ENCODE measurements at places on chromosomes 1 and 21. TPM values are rescaled to one million over a fixed set of nuclear protein-coding genes. Genes with fewer than 3 reads are reported as not detected.

Gene FMO5
- total RNA-seq: 0.09 TPM

DNA sequence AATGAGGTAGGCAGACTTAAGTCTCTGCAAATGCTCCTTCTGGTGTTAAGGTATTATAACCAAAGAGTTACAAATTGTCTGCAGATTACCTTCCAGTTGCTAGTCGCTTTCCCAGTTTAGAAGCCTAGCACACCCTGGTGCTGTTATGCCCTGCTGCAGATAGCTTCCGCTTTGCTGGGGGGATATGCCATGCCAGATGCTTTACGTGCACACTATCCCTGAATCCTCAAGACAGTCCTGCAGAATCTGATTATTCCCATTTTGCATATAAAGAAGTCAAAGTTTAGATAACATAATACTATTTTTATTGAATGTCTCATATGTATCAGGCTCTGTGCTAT is 166.5 kb downstream of the DHRS3 start:
- no peak for DNase-seq

DNA sequence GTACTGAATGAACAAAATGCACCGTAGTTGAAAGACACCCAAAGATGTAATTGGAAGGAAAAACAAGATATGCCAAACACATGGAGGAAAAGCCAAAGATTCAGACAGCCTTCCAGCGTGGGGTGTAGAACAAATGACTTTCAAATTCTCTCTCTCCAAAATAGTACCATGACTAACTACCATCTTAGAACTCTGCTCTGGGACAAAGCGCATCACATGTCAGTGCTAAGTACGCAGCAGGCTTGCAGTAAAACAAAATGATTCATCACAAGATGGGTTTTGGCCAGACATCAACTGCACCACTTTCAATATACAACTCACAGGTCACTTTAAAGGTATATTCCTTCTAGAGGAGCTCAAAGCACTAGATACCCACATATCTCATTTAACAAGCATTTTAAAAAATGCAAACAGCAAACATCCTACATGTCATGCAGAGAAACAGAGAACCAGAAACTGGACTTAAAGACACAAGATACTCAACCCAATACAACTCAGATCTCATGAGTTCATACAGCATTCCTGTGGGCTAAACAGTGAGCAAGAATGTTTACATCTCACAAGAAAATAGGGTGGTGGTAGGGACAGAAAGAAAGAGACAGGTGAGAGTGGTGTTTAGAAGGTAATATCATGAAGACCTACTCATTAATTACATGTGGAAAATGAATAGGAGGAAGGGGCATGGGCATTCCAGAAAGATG is 75.7 kb downstream of the BCAR3 start:
- DNase-seq: no peak

Gene NT5C1A
- 0.74 TPM for total RNA-seq

Gene NUAK2
- 0.41 TPM for total RNA-seq

DNA sequence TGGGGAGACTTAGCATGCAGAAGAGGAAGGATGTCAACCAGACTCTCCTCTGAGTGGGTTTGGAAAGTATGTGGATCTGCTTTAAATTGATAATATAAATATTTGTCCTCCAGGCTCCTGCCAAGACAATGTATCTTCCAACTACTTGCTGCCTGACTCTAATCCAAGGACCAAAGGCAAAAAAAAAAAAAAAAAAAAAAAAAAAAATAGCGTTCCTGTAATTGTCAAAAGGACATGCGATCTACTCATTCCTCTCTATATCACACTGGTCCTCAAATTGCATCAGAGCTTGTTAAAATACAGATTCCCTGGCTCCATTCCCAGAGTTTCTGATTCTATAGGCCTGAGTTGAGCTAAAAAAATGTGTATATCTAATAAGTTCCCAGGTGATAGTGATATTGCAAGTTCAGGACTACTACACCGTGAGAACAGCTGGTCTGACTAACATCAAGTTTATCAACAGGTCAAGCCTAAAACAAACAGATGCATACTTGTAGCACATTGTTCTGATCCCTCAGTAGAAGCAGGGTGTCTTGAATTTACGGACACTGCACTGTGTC is 141.3 kb downstream of the TNR start:
- DNase-seq: no peak

Gene C1orf94
- not detected for total RNA-seq

Gene TMEM269
- 0.16 TPM for total RNA-seq

- no peak for DNase-seq
Observed at GRCh38 chr1:225977937-225978748, 21.0 kb downstream of the SDE2 start.

- peak; percentile 36 for DNase-seq
Observed at GRCh38 chr1:67674260-67675011, 10.6 kb upstream of the GADD45A start.

- DNase-seq: no peak
Observed at GRCh38 chr1:21251773-21252471, 38.3 kb downstream of the ECE1 start.

- DNase-seq: peak; percentile 13
Observed at GRCh38 chr1:65393347-65393746, 27.1 kb upstream of the LEPR start.

Gene ZNF683
- total RNA-seq: not detected

DNA sequence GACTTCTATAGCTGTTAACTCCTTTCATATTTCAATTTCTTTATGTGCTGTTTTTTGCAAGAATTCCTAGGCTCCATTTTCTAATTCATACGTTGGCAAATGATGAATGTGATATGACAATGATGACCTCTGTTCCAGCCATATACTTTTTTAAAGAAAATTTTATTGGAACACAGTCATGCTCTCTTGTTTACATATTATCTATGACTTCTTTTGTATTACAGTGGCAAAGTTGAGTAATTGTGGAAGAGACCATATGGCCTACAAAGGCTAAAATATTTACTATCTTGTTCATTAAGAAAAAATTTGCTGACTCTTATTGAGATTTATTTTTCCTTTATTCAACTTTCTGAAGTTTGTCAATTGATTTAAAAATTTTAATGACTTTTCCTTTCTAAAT is 7.1 kb downstream of the IFI44L start:
- DNase-seq: no peak

DNA sequence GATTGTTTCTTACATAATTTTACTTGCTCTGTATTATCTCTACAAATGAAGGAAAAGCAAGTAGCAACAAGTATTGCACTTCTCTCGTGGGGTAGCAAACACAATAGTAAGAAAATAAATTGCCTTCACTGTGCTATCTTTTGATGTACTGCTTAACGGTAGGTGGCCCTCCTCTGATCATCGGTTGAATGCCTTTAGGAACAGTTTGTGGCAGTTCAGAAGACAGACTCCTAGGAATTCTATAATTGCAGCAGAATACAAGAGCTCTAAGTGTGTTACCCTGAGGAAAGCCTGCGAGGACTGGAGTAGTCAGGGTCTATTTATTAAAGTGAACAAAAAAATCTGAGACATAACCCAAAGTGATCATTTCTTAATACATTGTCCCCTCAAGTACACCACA is 1135.9 kb downstream of the KCNT2 start:
- no peak for DNase-seq

Gene CYP4A11
- total RNA-seq: not detected

DNA sequence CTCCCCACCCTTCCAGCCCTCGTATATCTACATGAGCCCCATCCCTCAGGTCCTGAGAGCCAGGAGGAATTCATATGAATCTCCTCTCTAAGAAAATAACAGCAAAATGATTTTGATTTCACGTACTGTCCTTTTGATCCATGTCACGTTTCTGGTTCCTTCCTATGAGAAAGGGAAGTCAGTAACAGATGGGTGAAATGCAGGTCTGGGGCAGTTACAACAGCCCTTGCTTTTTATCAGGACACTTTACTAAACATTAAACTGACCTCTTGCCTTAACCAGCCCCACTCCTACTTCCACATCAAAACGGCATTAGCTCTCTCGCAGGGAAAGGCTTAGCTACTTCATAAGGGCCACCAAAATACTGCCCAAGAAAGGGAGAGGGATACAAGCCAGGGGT is 59.0 kb downstream of the SPATA46 start:
- no peak for DNase-seq

DNA sequence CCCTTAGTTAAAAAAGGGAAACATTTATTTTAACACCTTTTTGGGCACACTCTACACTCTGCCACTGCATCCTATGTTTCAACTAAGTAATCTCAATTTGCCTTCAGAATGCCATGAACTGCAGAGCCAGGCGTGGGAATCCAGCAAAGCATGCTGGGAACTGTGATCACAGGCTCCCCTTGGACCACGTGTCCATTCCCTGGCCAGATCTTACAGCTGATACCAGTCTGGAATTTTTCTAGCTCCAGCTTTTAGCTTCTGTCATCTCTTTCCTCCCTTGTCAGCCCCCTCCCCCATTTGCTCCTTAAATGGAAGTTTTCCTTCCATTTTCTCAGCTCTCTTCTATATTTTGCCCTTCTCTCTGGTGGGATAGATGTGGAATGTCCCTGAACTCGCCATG is 29.4 kb downstream of the RCSD1 start:
- DNase-seq: no peak

Gene NBPF6
- total RNA-seq: 0.23 TPM

- DNase-seq: no peak
Observed at GRCh38 chr1:233282582-233282886, 13.0 kb downstream of the PCNX2 start.

- DNase-seq: no peak
Observed at GRCh38 chr1:36748466-36748865, 265.8 kb upstream of the CSF3R start.

Gene CCDC28B
- total RNA-seq: 39.1 TPM

Gene CDK18
- 0.37 TPM for total RNA-seq

Gene FCGR1A
- not detected for total RNA-seq

- no peak for DNase-seq
Observed at GRCh38 chr1:93552741-93553455, 105.0 kb downstream of the FNBP1L start.

Gene SLC37A1
- total RNA-seq: 21.6 TPM

DNA sequence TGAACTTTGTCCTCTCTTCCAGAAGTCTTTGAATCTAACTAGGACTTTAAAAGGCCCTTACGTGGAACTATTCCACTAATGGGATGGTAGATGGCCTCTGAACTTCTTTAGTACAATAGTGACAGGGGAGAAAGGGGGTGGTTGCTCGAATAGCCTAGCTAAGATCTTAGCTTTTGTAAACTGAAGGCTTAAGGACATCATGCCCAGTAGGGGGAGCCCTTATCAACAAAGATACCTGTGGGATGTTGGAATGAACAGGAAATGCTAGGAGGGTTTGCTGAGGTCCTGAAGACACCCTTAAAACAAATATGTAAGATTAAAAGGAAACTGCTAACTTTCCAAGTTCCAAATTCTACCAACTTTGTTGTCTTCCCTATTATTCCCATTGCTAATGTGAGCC is 33.2 kb downstream of the NHLH2 start:
- no peak for DNase-seq

GRCh38 chr1:53460211-53460634 is 1.0 kb downstream of the DMRTB1 start:
- DNase-seq: no peak

DNA sequence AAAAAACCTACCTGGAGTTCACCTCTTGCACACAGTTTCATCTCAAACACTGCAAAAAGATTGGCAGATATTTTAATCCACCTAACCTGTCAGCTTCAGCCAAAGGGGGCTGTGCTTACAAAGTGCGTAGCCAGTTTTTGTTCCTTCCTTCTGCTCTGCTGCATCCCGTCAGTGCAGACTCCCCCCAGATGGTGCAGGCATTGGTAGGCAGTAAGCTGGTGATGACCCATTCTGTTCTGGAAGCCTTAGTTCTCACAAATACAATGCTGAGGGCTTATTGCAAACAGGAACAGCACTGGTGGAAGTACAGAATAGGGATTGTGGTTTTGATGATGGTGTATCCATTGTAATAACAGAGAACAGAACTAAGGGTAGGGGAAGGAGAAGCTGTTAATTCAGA is 239.5 kb downstream of the RYR2 start:
- no peak for DNase-seq

Gene GRHL3
- total RNA-seq: not detected
